ENCODE measurements at places on chromosomes 12 and 14.

DNA sequence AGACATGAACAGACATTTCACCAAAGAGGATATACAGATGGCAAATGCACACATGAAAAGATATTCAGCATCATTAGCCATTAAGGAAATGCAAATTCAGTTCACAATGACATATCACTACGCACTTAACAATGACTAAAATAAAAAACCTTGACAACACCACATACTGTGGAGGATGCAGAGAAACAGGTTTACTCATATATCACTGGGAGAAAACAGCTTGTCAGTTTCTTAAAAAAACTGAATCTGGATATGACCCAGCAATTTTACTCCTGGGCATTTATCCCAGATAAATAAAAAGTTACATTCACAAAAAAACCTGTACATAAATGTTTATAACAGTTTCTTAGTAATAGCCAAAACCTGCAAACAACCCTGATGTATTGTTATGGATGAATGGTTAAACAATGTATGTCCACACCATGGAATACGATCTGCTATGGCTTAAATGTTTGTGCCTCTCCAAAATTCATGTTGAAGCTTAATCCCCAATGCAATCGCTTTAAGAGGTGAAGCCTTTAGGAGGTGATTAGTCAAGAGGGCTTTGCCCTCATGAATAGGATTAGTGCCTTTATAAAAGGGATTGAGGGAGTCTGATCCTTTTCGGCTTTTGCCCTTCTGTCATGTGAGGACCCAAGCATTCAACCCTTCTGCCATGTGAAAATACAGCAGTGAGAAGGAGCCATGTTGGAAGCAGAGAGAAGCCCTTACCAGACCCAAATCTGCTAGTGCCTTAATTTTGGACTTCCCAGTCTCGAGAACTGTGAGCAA is 36.0 kb upstream of the PPP4R3A start:
- DNase-seq = no peak

DNA sequence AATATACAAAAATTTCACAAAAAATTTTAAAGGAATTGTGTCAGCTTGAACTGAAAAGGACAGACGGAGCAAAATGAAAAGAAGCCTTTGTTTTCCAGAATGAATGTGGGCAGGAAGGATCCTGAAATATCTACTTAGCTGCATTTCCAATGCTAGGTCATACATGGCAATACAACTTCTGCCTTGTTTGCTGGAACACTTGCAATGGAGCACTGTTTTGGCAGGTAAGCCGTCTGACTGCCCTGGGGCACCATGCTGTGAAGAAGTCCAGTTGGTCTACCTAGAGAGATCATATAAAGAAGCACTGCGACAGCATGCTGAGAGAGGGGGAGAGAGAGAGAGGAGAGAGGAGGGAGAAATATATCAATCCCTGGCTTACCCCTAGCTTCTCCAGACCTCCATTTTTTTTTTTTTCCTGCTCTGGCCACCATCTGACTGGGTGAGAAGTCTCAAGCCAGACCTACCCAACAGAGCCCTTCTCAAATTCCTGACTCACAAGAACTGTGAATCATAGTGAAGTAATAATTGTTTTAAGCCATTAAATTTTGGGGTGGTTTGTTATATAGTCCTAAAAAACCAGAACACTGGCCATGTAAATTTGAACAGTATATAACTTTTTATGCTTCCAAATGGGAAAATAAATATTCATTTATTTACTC is 97.1 kb upstream of the PRICKLE1 start:
- no peak for DNase-seq

GRCh38 chr12:45756666-45757065 is 27.2 kb downstream of the ARID2 start:
- no peak for DNase-seq

DNA sequence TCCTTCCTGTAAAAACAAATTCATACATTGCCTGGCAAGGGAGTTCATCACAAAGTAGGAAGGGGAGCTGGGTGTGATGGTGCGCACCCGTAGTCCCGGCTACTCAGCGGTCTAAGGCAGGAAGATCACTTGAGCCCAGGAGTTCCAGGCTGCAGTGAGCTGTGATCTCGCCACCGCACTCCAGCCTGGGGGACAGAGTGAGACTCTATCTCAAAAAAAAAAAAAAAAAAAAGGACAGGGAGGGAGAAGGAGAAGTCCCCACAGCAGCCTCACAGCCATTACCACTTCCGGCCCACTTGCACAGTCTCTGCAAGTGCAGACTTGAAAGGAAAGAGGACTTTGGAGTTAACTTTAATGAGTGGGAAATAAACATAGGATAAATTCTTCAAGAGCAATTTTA is 121.0 kb downstream of the FBXL14 start:
- DNase-seq = no peak

- no peak for DNase-seq
Measured at GRCh38 chr12:38149395-38150073, 167.0 kb upstream of the ALG10B start.

DNA sequence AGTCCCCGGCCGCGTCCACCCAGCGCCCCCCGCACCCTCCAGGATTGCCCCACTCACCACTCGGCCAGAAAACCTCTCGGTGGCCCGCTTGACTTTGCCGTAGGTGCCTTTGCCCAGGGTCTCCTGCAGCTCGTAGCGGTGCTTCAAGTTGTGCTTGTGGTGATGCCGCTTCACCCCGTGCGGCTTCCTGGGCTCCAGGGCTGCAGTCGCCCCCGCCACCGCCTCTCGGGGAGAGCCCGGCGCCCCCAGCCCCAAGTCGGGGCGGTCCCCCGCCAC is 459 bp downstream of the NUAK1 start:
- DNase-seq = no peak

DNA sequence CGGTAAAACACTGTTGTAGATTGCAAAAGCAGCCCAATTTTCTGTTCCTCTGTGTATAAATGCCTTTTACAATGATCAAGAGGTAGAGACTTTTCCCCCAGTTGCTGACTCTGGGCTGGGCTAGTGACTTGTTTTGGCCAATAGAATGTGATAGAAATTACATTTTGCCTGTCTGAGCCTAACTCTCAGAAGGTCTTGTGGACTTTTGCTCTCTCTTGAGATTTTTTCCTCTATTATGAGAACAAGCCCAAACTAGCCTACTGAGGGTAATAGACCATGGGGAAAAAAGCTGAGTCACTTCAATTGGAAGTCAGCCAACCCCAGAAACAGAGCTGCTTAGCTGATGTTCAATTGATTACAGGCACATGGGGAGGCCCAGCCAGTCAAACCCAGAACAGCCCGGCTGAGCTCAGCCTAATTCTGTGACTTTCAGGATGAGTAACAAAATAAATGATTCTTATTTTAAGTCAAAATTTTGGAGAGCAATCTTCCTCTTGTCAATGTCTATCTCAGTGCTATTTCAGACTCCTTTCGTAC is 61.4 kb downstream of the MYF5 start:
- no peak for DNase-seq

DNA sequence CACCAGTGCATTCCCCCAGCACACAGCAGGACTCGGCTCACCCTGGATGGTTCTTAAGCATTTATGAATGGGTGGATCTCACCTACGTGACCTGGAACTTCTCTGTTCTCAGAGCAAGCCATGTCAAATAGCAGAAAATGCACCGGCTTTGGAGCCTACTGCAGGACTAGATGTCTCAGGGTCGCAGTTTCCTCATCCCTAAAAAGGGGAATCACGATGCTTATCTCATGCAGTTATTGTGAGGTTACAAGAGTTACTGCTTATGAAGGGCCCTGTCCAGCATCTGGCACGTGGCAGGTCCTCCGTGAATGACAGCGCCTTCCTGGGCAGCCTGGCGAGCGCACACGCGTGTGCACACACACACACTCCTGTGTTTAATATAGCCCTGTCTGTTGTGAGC is 128.5 kb downstream of the ETV6 start:
- no peak for DNase-seq

GRCh38 chr12:45379261-45379660 is 163.4 kb downstream of the ANO6 start:
- no peak for DNase-seq
